NCI-H2171 treated with DMSO at 0.1 percent for 48 hours (cell line): ENCODE measurements at places on chromosomes 3 and 15.

DNA sequence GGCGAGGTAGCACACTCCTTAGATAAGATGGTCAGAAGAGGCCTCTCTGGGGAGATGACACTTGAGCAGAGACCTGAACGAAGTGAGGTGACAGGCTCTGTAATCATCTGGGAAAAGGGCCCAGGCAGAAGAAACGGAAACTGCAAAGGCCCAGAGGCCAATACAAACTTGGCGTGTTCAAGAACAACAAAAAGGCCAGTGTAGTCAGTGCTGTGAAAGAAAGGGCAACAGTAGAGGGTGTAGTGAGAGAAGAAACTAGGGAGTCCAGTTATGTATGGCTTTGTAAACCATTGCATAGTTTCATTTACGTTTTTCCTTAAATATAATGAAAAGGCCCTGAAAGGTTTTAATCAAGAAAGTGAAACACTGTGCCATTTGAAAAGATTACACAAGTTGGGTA is 31.8 kb downstream of the PLD1 start:
- DNase-seq: no peak

- DNase-seq: no peak
Measured at GRCh38 chr3:46856576-46857471, 6.4 kb downstream of the MYL3 start.

- peak; percentile 82 for DNase-seq
Measured at GRCh38 chr3:157427901-157428300, 8.7 kb upstream of the PTX3 start.

DNA sequence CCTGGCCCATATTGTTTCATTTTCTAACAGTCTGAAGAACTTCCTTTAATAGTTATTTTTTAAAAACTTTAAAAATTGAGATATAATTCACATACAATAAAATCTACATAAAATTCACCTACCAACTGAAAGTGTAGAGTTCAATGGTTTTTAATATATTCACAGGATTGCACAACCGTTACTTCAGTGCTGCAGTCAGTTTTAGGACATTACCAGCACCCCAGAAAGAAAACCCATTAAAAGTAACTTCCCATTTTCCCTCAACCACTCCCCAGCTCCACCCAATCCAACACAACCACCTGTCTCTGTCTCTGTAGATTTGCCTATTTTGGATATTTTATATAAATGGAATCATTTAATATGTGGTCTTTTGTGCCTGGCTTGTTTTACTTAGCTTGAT is 29.6 kb downstream of the MGA start:
- DNase-seq: no peak

DNA sequence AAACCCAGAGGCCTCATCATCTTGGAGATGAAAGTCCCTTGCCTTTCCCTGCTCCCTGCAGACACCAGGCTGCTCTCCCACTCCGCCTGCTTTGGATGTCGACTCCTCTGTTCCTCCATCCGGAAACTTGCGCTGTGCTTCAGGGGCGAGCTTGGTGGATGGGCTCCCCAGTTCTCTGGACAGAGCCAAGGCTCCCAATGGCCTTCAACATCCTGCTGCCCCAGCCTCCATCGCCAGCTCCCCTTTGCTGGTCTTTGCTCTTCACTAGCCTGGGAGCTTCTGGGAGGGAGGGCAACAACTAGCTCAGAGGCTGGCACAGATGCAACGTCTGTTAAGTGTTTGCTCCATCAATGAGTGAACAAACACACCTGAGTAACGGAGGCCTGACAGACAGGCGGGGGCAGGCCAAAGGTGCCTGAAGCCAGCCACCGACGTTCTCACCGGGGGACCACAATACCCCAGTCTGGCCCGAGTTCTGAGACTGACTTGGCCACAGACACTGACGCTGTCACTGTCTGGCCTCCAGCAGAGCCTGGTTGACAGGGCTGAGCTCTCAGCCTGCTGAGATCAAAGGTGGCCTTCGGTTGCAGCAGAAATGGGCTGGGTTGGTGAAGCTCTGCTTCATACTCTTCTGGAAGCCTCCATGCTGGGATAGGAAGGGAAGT is 39.0 kb downstream of the RGMA start:
- DNase-seq: peak; percentile 36

- no peak for DNase-seq
Measured at GRCh38 chr15:38992930-38993329, 428.3 kb upstream of the RASGRP1 start.

DNA sequence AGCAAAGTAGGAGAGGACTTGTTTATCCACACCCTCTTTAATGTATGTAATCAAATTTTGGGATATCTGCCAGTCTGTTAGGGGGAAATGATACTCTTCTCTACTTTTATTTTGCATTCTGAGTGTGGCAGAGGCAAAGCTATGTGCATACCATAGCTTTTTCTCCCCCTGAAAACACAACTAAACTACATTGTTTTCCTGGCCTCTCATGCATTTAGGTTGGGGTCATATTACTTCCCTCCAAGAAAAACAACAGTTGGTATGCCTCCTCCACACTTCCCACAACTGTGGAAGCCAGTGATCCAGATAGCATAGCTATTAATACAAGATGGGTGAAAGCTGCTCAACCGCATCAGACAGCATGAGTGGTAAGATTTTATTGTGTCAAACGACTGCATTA is 6.9 kb downstream of the RPL15 start:
- DNase-seq: peak; percentile 76

- DNase-seq: peak; percentile 89
Measured at GRCh38 chr3:171565481-171566058, 105.4 kb upstream of the TNIK start.

DNA sequence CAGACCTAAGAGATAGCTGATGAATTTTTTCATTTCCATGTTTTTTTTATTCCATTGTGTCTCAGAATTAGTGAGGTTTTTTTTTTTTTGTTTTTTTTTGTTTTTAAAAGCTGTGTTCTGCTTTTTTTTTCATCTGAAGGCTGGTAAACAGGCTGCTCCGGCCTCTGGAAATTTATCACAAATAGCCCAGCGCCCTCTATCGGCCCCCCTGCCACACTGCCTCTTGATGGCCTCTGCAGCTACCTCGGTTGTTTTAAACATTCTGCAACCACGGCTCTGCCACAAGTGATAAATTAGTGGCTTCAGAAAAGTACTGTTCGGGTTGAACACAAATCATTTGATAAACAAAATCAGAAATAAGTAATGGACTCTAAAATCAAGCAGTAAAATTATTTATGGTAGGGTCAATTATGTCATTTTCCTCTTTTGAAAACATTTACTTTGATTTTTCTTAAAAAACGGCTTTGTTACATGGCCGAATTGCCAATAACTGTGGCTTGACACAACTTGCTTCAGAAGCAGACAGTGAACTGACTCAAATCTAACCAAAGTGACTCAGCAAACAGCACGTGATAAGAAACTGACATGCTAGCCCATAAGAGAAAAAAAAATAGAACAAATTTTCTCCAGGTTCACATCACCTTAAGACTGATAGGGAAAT is 87.8 kb downstream of the RSL24D1 start:
- peak; percentile 69 for DNase-seq

- DNase-seq: no peak
Measured at GRCh38 chr3:129005526-129006303, 4.6 kb downstream of the EFCC1 start.

DNA sequence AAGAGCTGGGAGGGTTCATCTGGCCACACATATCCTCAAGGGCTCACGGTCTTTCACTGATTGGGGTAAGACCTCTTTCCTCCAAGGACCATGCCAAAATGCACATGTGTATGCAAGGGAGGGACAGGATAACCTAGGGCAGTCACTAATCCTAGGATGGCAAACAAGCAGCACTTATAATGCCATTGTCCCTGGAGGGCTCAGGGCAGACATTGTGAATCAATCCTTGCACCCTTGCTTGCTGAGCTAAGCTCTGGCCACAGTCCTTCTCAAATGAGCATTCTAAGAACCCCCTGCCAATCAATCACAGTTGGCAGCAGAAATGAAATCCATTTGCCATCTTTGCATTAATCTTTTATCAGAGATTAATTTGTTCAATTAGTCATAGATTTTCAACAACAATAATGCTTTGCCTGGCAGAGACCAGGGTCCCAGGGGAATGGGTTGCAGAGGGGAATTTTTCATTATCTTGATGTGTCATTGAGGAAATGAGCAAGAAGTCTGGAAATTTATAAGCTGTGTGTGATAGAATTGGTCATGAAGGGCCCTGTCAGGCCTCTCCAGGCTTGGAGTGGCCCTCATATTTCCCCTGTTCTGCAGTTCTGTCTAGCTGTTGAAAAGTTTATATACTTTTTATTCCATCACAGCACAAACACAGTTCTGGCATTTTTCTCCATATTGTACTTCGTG is 57.2 kb upstream of the KY start:
- DNase-seq: no peak

DNA sequence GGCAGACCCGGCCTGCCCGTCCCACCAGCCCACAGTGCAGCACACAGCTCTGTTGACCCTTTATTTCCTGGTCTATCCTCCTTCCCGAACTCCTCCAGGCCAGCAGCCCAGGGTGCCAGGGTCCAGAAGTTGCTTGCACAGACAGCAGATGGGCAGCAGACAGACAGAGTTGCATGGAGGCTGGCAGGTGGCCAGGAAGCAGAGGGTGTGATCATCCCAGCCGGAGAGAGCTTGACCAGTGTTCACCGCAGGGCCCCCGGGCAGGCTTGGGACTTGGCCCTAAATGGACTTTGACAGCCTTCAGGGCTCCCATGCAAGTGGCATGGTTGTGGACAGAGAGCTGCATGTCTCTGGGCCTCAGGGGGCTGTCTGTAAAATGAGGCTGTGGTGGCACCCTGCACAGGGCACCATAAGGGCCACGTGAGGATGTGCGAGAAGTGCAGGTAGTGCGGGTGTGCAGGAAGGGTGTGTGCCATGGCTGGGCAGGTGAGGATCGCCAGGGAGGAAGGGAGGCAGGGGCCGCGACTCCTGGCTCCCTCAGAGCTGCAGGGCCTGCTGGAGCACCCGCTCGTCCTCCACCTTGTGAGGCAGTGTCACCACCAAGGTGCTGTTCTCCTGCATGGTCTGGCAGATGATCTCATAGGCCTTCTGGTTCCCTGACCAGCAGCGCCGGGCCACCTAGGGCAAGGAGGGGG is 6.3 kb upstream of the ZXDC start:
- DNase-seq: no peak

DNA sequence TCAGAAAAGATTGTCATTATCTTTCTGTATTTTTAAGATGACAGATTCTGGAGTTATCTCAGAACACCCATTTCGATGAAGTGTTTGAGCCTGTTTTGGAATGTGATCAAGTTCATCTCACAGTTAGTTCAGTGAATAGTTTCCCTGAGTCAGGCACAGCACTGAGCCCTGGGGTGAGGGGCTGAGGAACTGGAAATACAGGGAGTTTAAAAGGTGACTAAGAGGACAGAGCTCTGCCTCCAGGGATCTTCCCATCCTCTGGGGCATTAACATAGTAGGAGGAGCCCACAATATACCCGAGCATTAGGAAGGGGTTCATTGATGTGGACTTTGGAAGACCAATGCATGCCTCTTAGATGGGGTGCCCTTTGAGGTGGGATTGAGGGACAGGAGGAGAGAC is 355.1 kb downstream of the CLSTN2 start:
- DNase-seq: no peak

DNA sequence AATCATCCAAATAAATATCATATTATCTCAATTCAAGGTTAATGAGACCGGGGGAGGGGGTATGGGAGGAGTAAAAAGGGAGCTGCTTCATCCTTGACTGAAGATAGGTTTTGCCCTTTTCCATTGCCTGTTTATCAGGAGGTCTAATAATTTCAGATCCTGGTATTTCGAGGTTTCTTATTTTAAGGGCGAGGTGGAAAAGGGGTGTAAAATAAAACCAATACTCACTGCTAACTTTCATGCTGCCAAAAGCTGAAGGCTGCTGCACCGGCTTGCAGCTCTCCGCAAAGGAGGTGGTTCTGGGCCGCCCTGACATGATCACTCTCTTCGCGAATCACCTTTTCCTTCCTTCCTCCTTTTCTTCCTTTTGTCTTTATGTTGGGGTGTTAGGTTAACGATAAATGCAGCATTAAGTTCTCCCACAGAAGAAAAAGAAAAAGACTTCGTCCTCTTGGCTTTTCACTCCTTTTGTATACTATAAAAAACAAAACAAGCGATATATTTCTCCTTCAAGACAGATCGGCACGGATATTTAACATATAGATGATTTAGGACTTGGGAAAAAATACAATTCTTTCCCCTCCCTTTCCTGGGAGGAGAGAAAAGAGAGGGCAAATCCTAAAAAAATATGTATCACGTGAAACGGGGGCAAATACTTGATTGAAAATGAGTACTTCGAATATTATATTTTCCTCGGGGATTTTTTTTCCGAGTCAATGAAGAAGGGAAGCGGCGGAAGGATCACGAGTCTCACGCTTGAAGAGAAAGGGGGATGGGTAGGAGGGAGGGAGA is 932 bp downstream of the GSK3B start:
- peak; percentile 54 for DNase-seq

DNA sequence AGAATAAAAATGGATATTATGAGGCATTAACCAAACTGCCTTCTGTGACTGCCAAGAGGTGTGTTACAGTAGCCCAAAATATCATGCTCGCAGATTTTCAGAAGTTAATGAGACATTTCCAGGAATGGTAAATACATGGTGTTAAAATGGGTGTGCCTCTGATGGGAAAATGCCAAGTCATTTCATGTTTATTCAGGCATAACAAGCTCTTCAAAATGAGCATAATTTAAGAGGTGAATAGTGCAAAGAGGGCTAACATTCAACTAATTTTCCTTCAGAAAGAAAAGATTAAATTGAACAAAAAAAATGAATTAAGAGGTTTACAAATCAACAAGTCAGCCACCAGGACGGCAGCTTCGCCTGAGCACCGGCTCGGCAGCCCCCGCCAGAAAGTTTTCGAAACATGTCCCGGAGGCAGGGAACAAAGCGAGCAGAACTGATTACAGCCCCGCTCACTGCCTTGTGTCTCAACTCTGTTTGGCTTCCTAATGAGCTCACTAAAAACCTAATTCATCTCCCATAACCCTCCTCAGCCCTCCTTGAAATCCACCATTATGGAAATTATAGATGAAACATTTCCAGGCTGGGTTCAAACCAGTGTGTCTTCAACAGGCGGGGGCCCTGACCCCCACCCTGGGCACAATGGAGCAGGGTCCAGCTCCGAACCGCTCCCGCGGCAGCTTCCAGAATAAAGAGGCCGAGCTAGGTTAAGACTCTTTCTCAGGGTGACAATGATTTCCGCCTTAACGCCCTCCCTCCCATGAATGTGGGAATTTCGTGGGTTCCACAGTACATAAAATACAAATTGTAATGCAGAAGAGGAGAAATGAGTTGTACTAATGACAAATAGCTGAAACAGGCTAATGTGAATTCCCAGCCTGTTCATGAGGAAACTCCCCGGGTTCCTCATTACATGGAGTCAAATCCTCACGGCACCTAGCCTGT is 43.9 kb downstream of the MEIS2 start:
- no peak for DNase-seq
